ENCODE measurements at places on chromosomes 4 and X.

DNA sequence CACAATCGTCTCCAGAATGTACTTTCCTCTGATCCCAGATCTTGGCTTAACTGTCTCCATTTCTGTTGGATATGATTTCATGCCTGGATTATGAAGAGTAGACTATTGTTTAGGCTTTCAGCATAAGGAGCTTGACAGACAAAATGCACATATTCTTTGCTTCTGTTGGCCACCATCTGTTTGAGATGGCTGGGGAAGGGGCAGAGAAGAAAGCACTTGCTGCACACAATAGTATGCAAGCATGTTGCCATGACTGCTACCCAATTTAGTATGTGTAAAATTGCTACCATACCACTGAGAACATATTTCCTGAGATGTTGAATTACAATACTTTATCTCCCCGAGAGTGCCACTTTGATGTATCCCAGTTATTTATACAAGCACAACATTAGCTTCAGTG, 127.9 kb upstream of the BMPR1B start:
- no peak for DNase-seq

- DNase-seq = no peak
These were observed 321.6 kb downstream of the STIM2 start for GRCh38 chr4:27182211-27182610.

DNA sequence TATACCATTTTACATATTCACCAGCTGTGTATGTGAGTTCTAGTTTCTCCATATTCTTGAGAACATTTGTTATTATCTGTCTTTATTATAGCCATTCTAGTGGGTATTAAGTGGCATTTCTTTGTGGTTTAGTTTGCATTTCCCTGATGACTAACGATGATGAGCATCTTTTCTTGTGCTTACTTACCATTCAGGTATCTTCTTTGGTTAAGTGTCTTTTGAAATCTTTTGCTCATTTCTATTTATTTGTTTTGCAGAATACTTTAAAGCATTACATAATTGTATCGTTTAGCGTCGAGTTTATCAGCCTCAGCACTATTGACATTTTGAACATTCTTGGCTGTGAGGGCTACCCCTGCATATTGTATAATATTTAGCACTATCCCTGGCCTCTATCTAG, 85.4 kb downstream of the FRMPD4 start:
- DNase-seq = no peak

DNA sequence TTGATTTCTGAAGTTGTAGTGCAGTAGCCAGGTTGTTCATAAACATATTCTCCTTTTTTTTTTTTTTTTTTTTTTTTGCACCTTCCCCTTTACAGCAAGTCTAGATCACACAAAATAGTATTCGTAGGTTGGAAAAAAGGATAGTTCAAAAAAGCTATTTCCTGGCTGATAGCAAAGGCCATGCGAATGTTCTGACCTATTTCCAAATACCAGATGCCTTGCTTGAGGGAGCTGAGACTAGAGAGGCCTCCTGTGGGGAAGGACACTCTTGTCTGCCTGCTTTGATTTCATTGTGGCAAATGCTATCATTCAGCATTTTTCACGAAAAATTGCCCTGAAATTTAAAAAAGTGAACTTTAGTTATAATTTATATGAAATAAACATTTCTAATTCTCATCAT, 111.4 kb downstream of the MAD2L1 start:
- DNase-seq = no peak

- no peak for DNase-seq
These were observed 7.6 kb downstream of the MAD2L1 start for GRCh38 chr4:120059036-120059435.

DNA sequence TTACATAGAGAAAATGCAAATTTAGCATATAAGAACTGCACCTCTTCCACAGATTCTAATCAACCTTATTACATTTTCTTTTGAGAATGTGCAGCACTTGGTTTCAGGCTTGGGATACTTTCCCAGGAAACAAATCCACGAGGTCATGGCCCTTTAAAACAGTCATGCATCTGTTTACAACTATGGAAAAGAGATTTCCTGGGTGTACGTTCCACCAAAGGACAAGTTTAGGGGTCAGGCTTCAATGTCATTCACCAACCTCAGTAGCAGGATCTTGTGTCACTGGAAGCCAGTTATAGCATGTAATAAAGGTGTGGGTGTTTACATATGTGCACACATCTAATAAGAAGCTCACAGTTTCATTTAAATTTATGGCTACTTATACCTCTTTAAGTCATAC, 30.7 kb downstream of the EREG start:
- no peak for DNase-seq

- no peak for DNase-seq
These were observed 1727.8 kb downstream of the ARAP2 start for GRCh38 chr4:34516524-34516923.

GRCh38 chr4:56409511-56410090, 22.3 kb upstream of the AASDH start:
- DNase-seq = no peak

- peak; percentile 17 for DNase-seq
These were observed 284.4 kb upstream of the SFRP2 start for GRCh38 chr4:154073107-154073822.
